ENCODE measurements at places on chromosomes 16 and 17.

DNA sequence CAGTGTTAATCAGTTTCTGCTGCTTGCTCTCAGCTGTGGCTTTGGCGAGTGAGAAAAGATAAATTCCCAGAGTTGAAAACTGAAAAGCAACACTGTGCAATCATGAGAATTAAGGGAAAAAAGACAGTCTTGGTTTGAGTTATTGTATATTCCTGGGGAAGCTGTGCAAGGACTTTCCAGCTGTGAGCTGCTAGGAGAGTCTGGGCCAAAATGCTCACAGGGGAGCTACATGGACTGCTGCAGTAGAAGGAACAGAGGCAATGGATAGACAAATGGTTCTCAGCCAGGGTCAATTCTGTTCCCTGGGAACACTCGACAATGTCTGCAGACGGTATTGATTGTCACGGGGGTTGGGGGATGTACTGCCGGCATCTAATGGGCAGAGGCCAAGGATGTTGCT lies 102.0 kb upstream of the ADAMTS18 start:
- DNase-seq, result no peak

DNA sequence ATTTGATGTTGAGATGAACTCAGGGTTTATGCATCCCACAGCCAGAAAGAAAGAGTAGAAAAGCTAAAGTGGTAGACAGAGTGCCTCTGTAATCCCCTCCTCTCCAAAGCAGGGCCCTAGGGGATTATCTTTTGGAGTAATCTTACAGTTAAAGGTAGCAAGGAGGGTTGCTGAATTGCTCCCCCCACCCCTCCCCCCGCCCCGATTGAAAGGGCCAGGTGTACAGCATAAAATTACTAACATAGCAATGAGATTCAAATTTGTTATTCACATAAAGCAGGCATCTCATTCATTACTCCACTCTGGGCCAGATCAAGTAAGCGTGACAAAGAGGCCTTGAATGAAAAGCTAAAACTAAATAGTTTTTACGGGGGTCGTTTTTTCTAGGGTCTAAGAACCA lies 72.7 kb downstream of the STH start:
- DNase-seq, result no peak

- peak; percentile 56 for DNase-seq
Measured at GRCh38 chr16:67672739-67673662, 6.4 kb downstream of the C16orf86 start.

DNA sequence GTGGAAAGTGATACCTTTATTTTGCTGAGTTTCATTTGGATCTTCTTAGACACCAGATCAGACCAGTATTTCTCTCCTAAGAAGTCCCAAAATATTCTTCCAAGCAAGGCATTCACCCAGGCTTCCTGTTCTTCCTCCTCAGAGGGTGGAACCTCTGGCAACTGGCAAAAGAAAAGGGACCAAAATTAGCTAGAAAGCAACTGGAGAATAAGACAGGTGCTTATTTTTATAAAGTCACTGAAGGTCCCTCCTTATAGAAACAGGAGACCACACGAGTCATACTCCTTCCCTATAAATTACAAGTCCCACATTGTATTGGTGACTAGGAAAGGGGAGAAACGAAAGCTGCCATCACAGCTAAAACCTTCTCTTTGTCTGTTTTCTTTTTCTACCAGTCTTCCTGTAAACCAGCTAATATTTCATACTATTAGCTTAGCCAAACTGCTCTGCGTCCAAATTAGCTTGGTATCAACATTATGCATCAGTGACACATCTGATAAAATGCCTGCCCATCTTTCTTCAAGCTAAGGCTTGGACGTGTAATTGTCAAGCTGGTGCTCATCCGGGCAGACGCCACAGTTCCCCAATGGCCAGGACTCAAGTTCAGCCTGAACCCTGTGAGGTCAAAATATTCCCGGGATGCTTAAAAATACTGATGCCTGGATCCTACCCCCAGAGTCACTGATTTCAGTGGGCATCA lies 47.5 kb upstream of the ERN1 start:
- no peak for DNase-seq

- no peak for DNase-seq
Measured at GRCh38 chr17:81091154-81091553, 56.2 kb downstream of the BAIAP2 start.

DNA sequence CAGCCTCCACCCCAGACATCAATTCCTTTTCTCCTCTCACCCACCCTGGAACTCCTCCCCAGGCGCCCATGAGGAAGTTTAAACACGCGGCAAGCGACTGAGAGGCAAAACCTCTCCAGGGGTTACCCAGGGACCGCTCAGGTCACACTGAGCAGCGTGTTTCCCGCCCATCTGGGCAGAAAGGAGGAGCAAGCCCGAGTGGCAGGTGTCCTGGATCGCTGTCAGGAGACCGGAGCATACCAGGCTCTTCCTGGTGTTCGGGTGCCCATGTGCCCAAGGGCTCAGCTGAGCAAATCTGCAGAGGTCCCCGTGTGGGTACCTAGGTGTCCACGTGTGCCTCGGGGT lies 491 bp downstream of the SLC25A19 start:
- DNase-seq, result peak; percentile 49

- no peak for DNase-seq
Measured at GRCh38 chr16:54284319-54284930, 2.2 kb downstream of the IRX3 start.

- no peak for DNase-seq
Measured at GRCh38 chr17:44204441-44204882, 4.8 kb upstream of the ATXN7L3 start.

DNA sequence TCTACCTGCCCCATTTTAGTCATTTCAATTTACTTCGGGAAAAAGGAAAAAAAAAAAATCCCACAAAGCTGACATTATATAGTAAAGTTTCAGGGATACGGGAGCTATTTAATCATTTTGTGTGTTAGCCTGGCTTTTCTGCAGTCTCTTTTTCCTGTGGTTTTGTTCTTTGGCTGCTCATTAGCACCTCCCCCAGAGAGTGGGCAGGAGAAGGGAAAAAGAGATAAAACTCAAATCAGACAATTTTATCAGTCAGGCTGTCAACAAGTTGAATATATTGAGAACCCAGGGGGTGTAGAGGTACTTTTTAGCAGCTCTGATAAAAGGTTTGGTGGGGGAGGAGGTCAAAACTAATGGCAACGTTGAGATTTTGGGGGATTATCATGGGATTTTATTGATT lies 559.0 kb upstream of the PSMD7 start:
- DNase-seq, result no peak

- no peak for DNase-seq
Measured at GRCh38 chr16:78072275-78072674, 27.2 kb upstream of the WWOX start.

DNA sequence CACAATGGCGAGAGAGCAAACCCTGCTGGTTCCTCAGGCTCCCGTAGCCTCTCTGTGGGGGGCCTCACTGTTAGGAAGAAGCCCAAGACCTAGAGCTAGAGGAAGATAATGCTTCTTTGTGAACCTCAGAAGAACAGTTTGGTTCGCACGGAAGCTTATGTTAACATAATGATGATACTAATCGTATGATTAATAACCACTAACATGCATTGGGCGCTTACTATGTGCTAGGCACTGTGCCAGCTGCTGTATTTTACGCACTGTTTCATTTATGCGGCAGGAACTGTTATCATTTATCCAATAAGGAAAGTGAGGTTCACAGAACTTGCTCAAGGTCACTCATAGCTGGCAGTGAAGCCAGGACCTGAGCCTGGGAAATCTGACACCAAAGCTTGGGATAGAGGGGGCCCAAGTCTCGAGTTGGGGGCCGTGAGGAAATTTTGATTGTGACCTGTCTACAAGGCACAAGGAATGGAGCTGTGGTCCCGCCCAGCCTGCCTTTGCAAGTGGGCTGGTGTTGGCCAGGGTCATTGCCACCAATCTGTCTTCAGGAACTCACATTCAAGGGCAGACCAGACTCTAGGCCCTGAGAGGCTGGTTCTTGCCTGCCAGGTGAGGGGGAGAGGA lies 6.8 kb downstream of the PRCD start:
- DNase-seq, result no peak

DNA sequence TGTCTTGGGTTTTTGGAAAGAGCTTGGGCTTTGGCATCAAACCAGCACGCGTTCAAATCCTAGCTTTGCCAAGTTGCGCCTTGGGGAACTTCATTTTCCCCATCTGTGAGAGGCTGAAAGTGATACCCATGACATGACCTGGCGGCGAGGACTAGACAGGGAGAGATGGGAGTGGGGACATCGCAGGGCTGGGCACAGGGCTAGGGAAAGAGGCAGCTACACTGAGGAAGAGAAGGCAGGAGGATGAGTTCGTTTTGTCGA lies 202.9 kb downstream of the IRF8 start:
- no peak for DNase-seq

GRCh38 chr17:82077617-82078358 lies 12.2 kb upstream of the DUS1L start:
- no peak for DNase-seq

GRCh38 chr17:55962951-55963401 lies 190.3 kb upstream of the ANKFN1 start:
- DNase-seq, result no peak

DNA sequence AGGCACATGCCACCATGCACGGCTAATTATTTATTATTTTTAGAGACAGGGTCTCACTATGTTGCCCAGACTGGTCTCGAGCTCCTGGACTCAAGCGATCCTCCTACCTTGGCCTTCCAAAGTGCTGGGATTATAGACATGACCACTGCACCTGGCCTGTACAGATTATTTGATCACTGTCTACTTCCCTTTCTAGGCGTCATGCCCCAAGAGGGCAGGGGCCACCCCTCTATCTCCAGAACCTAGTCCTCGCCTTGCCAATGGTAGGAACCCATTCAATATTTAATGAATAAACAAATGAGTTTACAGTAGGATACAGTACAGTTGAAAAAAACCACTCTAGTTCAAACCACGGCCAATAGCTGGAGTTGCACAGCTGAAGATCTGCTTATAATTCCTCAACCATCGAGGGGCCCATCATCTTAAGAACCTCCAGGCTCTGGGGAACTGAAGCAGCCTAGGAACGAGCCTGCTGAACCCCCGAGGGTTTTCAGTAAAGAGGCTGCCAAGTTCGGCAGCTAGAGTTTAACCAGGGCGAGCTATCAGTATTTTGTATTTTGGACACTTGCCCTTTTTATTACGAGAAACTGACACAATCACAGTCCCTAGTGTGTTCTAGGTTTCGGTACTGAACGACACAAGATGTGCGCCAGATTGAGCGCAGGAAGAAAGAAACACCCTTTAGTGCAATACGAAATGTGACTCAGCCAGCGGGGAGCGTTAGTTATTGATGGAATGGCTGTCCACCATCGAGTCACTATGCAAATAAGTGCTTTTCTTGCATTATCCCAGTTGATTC lies 14.6 kb downstream of the ADCY9 start:
- DNase-seq, result no peak

DNA sequence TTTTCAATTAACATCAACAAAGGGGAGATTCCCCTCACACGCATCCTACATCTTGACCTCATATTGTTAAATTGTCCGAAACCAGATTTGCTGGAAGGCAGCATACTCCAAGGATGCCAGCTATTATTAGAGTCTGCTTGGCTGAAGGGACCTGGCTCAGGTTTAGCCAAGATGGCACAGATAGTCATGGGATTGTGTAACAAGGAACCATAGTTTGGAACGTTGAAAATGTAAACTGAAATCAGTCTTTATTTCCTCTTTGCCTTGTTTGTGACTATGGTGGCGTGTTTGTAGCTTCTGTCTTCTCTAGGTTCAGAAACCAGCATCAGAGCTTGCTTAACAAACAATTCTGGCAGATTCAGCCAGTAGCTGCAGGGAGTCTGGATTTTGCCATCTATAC lies 5.9 kb downstream of the ARSG start:
- no peak for DNase-seq

- no peak for DNase-seq
Measured at GRCh38 chr16:54240271-54241129, 46.1 kb downstream of the IRX3 start.

- DNase-seq, result no peak
Measured at GRCh38 chr17:59400858-59401257, 69.4 kb downstream of the YPEL2 start.

- DNase-seq, result no peak
Measured at GRCh38 chr16:27813591-27813990, 249.9 kb downstream of the GSG1L start.

GRCh38 chr17:60959011-60959410 lies 281.4 kb downstream of the BCAS3 start:
- no peak for DNase-seq

- no peak for DNase-seq
Measured at GRCh38 chr16:49661465-49662187, 194.3 kb downstream of the ZNF423 start.

DNA sequence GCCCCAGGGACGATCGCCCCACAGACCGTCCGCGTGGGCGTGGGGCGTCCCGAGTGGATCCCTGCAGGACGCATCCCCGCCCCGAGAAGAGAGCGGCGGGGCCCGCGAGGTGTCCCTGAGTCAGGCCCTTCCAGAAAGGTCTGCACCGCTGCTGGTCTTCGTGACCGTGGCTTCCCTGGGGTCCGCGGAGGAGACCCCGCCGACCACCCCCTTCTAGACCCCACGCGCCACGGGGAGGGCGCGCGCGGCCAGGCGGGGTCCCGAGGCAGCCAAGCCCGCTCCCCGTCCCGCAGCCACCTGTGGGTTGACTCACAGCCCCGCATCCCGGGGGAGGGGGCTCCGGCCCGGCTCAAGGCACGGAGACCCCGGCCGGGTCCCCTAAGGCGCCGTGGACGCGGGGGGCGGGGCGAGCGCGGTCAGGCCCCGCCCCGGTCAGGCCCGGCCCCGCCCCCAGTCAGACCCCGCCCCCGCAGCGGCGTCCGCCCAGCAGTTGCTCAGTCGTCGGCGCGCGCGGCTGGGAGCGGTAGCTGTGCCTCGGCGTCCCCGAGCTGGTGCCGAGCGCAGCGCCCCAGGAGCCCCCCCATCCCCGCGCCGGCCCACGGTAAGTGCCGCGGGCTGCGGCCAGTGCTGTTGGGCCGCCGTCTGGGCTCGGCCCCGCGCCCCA lies at the start of gene BAIAP3:
Gene BAIAP3, plus strand, starts transcription at position 497 of the 664 bp plus-strand sequence. CDS start 4,905 bp downstream, outside the sequence.
- DNase-seq, result peak; percentile 43

GRCh38 chr16:83271123-83271522 lies 536.7 kb upstream of the HSBP1 start:
- no peak for DNase-seq

GRCh38 chr16:89845417-89845816 lies 17.1 kb downstream of the SPIRE2 start:
- no peak for DNase-seq

GRCh38 chr16:60302676-60303075 lies 1568.6 kb upstream of the GOT2 start:
- no peak for DNase-seq

DNA sequence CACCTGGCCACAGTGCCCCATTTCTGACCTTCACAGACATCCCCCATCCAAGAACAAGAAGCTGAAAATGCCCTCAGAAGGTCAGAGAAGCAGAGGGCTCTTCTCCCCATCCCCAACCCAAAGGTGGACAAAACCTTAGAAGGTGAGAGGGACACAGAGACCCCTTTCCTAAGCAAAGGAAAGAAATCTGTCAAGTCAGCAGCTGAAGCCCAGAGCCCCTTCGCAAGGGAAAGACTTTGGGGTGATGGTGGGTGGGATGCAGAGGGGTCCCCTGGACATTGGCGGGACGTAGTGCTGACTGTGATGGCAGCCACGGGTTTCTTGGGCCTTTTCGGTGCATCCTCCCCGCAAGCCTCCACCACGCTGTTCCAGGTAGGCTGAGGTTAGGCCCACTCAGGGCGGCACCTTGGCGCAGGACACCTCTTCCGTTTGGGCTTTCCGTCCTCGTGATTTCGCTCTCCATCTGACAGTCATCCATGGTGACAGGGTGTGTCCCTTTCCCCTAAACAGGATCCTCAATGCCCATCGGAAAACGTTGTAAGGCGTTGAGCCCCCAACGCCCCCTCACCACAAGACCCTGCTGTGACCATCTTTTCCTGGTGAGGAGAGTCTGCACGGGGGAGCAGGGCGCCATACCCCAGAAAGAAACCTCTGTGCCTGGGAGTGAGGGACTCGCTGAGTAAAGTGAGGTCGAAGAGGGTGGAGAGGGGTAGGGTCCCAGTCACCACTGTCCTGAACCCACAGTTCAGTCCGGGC lies 10.7 kb upstream of the GSDMA start:
- no peak for DNase-seq

Data from activated naive CD4-positive, alpha-beta T cell treated with anti-CD3 and anti-CD28 coated beads, Interleukin-2, amount 50 U/mL, for 16 hours (primary cell).